ENCODE measurements at places on chromosomes 6 and 20.

GRCh38 chr6:123812621-123813020, 9.0 kb downstream of the NKAIN2 start:
- DNase-seq = no peak

- DNase-seq = no peak
Measured at GRCh38 chr6:52577022-52577777, at the start of gene TRAM2. Gene TRAM2 (minus strand): TSS chr6:52577060. CDS start chr6:52576915, 145 bp downstream.

DNA sequence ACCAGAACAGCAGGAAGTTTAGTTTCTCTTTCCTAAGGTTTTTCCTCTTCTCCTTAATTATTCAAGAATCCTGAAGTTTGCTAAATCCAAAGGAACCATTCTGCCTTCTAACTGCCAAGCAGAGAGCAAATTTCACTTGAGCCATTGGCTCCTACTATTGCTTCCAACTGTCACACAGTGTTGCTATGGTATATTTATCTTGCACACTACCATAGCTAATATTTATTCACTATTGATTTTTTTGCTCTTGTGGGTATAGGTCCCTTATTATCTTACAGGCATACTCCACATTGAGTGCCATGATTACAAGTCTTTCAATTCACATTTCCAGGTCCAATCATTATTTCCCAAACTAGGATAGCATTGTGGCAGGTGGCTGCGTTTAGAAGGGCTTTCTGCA, 266.7 kb upstream of the FLRT3 start:
- no peak for DNase-seq

DNA sequence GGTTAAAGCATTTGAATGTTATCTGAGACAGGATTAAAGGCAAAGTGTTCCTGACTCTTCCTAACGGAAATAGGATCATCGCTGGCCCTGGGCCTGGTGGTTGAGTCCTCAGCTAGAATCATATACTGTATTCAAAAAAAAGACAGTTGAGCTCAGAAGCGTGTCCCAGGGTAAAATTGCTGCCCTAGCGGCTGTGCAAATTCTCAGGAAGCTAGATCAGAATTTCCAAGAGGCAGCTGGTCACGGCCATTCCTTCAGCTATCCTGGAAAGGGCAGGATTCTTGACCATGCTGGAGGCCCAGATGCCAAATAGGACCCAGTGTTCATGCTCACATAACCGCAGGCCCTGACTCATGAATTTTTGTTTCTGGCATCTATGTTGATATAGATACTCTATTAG, 67.4 kb downstream of the STMND1 start:
- DNase-seq = no peak

DNA sequence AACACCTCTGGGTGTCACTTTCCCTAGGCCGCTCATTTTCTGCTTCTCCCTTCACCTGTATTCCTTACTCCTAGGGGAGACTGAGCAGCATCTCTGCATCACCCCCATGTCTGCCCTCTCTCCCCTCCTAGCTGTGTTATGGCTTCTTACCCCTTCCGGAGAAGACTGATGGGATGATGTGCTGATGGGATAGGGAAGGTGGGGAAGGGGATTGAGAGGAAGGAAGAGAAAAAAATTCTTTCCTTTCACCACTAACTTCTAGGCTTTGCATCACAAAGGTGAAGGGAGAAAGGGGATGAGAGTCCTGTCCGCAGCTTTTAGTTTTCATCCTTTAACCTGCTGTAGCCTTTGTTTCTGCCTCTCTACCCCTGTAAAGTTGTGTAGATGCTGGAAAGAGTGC, 26.7 kb downstream of the AKAP7 start:
- no peak for DNase-seq
